Thoracic aorta (tissue), 2 donors: ENCODE measurements at places on chromosomes 7 and 10. TPM values are rescaled to one million over a fixed set of nuclear protein-coding genes. Genes with fewer than 3 reads are reported as not detected.

- no peak for DNase-seq
Observed at GRCh38 chr7:129780974-129781927, 169.7 kb downstream of the NRF1 start.

- DNase-seq, result no peak
Observed at GRCh38 chr7:107924841-107925504, 34.0 kb downstream of the DLD start.

Gene TYW1B
- 6.8 TPM for total RNA-seq

DNA sequence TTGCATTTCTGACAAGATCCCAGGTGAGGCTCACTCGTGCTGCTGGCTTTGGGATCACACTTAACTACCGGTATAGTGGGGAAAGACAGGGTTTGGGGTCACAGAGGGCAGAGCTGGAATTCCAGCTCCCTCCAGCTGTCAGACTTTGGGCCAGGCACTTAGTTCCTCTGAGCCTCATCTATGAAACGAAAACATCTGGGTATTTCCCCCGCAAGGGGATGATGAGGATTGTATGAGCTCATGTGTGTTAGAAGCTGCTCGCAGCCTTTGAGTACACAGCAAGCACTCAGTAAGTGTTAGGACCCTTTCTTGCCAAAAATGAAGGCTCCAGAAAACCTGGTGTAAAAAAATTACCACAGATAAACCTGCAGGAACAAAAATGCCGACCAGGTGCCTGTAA, 66.1 kb downstream of the PRPF18 start:
- DNase-seq, result no peak

Gene SUN3
- not detected for total RNA-seq

DNA sequence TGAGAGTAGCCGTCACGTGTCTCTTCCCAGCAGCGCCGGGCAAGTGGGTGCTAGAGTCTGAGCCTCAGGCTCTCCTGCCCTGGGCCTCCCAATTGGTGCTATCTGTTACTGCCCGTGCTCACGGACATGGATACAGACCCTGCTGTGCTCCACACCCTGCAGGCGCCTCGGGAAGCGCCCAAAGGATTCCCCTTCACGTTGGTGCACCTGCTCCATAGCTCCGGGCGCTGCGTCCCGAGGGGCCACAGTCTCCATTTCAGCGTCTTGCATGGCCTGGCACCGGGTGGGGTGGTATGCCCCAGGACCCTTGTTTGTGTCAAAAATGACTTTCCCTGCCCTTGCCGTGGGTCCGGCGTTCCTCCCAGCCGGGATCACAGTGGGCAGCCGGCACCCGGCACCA, 13.8 kb upstream of the ZNF212 start:
- no peak for DNase-seq

DNA sequence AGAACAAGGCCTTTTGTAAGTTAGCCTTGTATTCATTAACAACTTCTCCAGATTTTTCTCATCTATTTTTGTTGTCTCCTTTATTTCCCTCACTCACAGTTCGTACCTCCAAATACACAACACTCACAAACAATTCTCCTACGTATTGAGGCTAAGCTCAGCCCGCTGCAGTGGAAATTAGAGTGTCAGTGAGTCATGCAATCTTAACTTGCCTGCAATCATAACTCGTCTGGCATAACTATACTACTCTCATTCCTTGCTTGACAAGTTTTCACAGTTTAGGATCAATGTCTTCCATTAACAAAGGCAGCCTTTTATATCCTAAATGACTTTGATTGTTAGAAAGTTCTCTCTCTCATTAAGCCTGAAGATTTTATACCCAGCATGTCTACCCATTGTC, 23.8 kb downstream of the TMEM196 start:
- DNase-seq, result no peak

DNA sequence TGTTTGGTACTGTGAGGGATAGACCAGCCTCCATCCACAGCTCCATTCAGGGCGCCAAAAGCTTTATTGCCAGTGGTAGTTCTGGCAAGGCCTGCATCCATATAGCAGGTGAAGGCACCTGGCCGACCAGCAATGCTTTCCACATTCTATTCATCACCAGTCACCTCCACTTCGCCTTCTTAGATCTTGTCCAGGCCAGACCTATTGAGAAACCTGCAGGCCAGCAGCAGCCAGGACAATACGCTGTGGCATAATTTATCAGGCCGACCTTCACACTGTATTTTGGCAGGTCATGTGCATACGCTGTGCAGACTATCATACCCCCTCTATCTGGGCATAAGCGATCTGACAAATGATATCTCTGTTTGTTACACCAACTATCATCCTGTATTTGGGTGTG, 15.2 kb upstream of the KNDC1 start:
- DNase-seq, result no peak

DNA sequence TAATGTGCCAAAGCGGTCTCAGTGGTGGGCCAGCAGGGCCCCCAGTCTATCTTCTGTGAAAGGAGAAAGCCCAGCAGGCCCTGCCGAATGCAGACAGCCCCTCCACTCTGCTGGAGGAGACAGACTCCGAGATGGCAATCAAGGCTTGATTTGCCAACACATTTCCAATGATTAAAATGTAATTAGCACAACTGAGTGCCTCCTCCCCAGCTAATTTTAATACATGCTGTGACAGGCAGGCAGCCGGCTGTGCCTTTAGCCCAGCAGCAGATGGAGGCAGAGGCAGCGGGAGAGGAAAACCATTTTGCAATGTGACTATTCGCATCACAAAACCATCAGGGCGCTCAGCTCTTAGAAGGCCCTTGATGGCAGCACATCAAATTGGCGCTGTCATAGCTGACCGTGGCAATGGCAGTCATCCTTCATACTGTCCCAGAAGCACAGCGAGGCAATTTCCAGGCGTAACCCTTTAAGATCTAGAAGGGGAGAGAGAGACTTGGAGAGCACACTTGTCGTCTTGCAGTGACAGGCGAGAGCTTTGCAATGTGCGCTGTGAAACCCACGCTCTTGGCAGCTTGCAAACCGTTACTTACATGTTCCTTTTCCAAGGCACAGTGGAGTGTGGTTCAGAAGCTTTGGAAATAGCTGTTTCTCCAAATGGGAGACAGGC, 714.8 kb upstream of the GALNT17 start:
- no peak for DNase-seq

Gene UNC5B
- 18.3 TPM for total RNA-seq

GRCh38 chr7:45891462-45892402, 3.4 kb downstream of the IGFBP1 start:
- DNase-seq, result no peak

DNA sequence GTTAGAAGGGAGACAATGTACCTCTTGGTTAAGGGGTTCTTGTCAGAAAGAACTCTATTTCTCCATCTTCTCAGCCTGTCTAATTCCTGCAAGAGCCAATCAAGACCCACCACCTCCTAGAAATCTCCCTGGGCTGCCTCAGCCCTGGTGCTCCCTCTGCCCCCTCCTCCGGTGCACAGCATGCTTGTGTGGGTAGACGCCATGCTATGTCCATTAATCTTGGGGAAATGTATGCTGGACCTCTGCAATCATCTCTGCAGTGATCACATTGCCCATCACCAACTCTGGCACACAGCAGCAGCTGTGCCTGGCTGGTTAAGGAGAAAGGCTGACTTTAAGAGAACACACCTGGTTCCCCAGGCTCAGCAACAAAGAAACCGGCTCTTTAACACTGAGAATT, 37.3 kb downstream of the SH3PXD2A start:
- no peak for DNase-seq

GRCh38 chr10:132306864-132307751, 642 bp downstream of the STK32C start:
- no peak for DNase-seq
